Stimulated activated CD8-positive, alpha-beta memory T cell treated with anti-CD3 and anti-CD28 coated beads, Interleukin-15, amount 100 ng/mL, for 24 hours (primary cell): ENCODE measurements at places on chromosomes 7 and 10.
A peak's percentile ranks its signal among the peaks of the same experiment; 100 is the strongest.

DNA sequence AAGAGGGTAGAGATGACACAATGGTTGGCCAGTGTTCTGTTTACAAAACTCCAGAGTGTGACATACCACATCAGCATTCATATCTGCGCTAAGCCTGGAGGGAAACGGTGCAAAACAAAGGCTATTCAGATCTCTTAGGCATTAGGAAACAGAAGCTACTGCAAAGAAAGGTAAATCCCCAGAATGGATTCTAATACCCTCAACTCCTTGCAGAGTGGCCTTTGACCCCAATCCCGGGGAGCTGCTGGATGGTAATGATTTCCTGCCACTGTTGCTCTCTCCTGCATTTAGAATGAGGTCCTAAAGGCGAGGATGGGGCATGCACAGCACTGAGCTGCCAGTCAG lies 65.2 kb downstream of the AOAH start:
- no peak for DNase-seq

DNA sequence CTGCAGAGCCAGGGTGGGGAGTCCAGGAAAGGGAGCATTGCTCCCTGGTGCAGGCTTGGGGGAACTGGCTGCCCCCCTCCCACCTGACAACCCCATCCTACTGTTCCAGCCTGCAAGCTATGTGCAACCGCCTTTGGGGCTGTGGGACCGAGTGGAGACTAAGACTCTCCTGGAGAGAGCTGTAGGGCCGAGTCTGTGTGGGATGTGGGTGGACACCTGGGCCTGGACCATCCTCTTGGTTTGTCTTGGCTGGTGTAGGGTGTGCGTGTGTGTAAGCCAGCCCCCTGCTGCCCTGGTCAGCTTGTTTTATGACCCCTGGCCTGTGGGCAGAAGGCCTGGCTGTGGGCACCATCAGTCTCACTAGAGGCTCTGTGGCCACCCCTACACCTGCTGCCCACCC lies 1.6 kb upstream of the RAMP3 start:
- no peak for DNase-seq

DNA sequence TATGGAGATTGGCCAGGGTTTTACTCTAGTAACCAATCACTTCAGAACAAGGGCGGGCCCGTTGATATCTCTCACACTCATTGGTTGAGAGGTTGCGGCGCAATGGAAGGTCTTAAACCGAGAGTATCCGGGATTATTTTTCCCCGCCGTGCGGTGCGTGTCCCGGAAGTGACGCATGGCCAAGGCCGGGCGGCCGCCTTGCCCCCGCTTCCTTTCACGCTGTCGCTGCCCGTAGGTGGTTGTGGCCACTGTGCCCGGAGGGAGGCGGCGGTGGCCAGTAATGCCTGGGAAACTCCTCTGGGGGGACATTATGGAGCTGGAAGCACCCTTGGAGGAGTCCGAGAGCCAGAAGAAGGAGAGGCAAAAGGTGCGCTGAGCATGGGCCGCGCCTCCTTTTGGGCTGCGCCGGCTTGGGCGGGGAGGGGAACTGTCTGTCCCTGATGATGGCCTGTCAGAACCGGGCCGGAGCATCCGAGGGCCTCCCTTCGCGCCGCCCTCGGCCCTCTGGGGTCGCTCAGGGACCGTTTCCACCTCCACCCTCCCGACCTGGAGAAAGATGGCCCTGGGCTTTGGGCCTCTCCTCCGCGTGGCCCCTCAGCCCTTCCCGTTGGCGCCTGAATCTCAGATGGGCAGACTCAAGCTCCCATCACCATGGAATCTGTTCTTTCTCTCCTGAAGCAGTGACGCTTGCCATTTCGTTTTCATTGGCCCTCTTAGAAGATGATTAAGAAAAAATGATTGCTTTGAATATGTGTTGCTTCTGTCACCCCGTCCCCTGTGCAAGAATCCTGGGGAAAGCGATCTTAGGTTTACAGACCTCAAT lies at the start of gene DDX50:
Gene DDX50, plus strand, starts transcription at position 211 of the 823 bp plus-strand sequence. Its CDS starts 70 bp downstream, at position 281.
- DNase-seq = peak; percentile 86

DNA sequence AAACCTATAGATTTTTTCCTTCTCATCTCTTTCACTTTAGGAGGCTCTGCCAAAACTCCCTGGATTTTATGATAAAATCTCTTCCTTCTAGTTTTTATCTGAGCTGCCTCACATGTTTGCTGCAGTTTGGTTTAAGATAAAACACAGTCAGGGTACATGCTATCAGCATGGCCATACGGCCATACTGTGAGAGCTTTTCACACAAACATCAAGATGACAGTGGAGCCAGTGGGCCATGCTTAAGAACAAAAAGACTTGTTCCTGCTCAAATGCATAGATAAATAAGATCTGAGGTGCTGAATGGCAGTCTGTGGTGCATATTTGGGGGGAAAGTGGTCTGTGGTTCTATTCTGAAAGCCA lies 91.0 kb downstream of the ELMO1 start:
- no peak for DNase-seq

DNA sequence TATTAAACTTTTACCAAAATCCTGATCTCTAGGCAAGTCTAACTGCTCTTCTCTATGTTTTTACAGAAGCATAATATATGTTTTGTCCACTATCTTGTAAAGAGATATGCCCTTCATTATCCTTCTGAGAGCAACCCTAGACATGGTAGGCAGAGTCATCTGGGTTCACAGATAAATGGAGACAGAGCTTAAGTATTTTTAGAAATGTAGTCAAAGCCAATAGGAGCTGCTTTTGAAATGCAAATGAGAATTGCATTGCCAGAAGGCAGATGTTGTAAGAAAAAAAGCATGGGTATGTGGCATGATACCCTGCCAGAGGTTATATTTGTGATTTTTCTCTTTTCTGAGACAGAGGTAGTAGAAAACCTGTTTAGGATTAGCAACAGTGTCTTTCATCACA lies 964.8 kb downstream of the SORCS3 start:
- no peak for DNase-seq
